ENCODE measurements at places on chromosomes 12 and 14.

DNA sequence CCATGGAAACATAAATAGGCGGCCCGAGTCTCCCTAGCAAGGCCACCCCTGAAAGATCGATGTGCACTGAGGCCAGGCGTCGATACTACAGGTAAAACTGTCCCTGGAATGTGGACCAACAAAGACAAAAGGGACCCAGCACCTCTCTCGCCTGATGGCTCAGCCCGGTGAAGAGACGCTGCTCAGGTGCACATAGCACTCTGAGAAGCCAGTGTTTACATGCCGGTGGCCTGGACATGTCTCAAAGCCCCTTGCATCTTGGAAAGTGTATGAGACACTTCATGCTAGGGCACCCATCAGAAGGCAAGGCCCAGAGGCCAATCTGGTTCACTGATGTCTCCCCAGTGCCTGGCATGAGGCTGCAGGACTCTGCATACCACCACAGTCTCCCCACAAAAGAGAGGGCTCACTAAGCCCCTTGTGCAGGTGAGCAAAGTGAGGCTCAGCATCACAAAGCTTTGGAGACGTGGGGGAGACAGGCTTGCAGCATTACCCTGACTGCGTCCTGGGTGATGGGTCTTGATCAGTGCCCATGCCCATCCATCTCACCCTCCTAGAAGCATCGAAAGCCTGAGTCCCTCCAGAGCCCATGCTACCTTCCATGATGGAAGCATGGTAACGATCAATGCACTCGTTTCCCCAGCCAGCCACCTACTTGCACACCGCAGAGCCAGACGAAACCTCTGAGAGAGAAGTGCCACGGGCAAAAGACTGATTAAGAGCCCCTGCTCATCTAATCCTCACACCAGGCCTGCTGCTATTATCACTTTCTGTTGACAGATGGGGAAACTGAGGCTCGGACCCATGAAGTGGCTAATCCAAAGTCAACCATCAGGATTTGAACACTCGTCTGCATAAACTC lies 16.1 kb downstream of the BCL11B start:
- no peak for DNase-seq

- peak; percentile 93 for DNase-seq
These were observed 64.2 kb downstream of the CLMN start for GRCh38 chr14:95255487-95255886.

DNA sequence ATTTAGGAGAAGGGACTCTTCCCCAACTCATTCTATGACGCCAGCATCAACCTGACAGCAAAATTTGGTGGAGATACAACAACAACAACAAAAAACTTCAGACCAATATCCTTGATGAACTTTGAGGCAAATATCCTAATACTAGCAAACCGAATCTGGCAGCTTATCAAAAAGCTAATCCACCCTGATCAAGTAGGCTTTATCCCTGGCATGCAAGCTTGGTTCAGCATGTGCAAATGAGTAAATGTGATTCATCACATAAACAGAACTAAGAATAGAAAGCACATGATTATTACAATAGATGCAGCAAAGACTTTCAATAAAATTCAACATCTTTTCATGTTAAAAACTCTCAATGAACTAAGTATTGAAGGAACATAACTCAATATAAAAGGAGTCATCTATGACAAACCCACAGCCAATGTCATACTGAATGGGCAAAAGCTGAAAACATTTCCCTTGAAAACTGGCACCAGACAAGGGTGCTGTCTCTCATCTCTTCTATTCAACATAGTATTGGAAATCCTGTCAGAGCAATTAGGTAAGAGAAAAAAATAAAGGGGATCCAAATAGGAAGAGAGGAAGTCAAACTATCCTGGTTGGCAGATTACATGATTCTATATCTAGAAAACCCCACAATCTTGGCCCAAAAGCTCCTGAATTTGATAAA lies 233.3 kb downstream of the CCDC59 start:
- peak; percentile 84 for DNase-seq

DNA sequence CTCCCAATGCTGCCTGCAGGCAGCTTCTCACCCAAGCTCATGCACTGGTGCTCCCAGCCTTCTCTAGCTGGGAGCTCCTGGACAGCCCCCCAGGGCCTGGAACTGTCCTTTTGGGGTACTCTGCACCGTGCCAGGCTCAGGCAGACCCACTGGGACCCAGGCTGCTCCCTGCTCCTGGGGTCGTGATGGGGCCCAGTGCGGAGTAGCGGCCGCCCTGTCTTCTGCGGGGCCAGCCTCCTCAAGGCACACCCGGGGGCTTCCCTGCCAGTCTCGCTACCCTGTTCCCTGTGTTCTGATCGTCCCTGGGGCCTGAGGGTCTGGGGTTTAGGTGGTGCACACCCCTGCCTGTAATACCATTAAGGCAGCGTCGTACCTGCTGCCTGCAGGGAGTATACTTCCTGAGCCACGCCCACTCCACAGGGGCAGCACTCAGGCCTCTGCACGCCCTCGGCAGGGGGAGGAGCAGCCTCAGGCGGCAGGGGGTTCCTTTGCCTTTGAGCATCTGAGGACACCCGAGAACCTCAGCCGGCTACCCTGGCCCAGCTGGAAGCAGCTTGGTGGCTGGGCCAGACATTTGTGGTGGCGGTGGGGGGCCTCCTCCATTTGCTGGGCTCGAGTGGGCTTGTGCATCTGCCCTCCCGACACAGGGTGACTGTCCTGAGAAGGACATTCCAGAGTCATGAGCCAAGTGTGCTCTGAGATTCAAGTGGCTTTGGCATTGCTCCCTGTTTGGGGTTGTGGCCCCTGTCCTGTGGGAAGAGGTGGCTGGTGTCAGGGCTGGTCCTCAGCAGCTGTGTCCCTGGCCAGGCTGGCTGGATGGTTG lies 9.2 kb upstream of the CRIP2 start:
- peak; percentile 36 for DNase-seq

DNA sequence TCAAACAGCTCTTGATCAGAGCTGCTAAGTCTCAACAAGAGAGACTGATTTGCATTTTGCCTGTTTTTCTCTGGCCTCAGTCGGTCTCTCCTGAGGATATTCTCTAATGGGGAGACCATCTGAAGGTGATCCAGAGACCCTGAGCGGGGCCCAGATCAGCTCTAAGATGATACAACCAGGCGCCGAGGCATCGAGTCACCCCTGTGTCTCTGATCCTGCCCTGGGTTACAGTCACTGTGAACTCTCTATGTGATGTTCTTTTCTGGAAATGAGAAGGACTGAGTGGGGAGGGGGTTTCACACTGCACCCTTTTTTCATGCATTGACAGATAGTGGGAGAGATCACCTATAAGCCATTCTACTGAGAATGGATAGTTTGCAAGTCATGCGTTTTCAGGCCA lies 247.6 kb upstream of the PWP1 start:
- no peak for DNase-seq

- no peak for DNase-seq
These were observed 805.4 kb downstream of the VRK1 start for GRCh38 chr14:97602438-97603117.

- DNase-seq = peak; percentile 90
These were observed at the start of gene DYNC1H1 for GRCh38 chr14:101964297-101965180. Gene DYNC1H1, plus strand, starts transcription at chr14:101964573. Its CDS starts 119 bp downstream, at chr14:101964692.

GRCh38 chr14:102544046-102544746 lies 34.6 kb upstream of the ANKRD9 start:
- peak; percentile 45 for DNase-seq

GRCh38 chr14:90626550-90626949 lies 189.7 kb downstream of the TTC7B start:
- DNase-seq = peak; percentile 28

DNA sequence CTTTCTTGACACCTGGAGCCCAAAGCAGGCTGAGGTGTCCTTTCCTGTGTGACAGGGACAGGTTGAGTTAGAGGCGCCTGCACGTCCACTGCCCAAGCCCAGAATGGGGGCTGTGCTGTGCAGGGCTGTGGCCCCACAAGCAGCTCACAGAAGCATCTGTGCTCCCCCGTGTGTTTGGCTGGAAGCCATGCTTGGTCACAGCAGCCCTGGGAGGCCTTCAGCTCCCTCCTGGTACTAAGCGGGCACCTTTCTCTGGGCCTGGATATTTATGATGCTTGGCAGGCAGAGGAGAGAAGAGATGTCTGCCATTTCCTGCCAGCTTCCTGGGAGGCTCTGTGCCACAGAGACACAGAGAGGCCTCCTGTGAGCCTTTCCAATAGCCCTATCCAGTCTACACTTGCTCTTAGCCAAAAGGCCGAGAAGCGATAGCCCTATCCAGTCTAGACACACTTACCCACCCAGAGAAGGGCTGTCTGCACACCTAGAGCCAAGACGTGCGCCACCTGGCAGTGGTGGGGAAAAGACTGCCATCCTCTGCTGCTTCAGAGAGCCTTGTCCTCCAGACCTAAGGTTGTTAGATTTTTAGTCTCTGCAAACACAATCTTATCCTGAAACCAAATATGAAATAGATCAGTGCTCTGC lies 117.4 kb downstream of the GCH1 start:
- DNase-seq = no peak

GRCh38 chr14:101072531-101072930 lies 169.0 kb upstream of the RTL1 start:
- DNase-seq = no peak
